ENCODE measurements at places on chromosomes 7 and 10. TPM values are rescaled to one million over a fixed set of nuclear protein-coding genes. Genes with fewer than 3 reads are reported as not detected.

DNA sequence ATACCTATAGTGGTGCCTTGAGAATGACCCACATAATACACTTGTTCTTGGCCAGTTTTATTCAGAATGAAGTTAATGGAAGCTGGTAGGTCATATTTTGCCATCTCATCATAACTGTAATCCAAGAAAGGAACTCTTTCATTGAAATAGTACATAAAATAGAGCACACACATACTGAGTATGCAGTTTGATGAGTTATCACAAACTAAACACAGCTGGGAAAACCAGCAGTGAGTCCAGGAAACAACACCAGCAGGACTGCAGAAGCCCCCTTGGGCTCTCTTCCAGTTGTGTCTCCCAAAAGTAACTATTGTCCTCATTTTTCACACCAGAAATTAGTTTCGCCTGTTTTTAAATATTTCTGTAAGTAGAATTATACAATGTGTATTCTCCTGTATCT lies 19.8 kb upstream of the CH25H start:
- no peak for DNase-seq
- H3K27ac ChIP-seq, result no peak overlapping the region
- H3K36me3 ChIP-seq, result peaks cover 34% of the 10 kb centered on the region
- no peaks in the 10 kb centered on the region for H3K27me3 ChIP-seq
- H3K4me1 ChIP-seq, result no peaks in the 10 kb centered on the region

- H3K27me3 ChIP-seq, result no peaks in the 10 kb centered on the region
- DNase-seq, result no peak
- H3K4me1 ChIP-seq, result peaks cover 6% of the 10 kb centered on the region
- H3K27ac ChIP-seq, result no peak overlapping the region
- H3K4me3 ChIP-seq, result no peak overlapping the region
These were observed 15.5 kb downstream of the ZNF487 start for GRCh38 chr10:43452356-43452914.

DNA sequence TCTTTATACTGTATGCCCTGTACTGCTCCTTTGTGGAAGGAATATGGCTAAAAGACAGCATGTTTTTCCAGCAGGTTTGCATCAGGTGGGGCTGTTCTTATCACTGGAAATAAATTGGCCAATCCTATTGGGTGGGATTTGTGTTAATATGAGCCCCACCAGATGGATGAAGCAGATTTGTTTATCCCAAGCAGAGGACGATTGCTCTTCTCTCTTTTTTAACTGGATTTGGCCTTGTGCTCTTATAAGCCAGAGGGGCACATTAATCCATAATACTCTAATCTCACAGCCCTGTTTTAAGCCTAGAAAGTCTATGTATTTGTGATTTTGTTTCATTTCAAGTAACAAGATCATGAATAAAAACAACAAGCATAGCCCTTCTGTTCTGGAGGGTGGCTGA lies 240.1 kb upstream of the ADARB2 start:
- H3K27ac ChIP-seq, result no peak overlapping the region
- H3K4me3 ChIP-seq, result no peak overlapping the region
- H3K36me3 ChIP-seq, result no peaks in the 10 kb centered on the region

The MCM10 gene
- total RNA-seq, result 30.7 TPM

The FAM25G gene
- total RNA-seq, result not detected

The PRF1 gene
- not detected for total RNA-seq
